Naive thymus-derived CD8-positive, alpha-beta T cell (primary cell): ENCODE measurements at places on chromosomes 12 and 14. TPM values are rescaled to one million over a fixed set of nuclear protein-coding genes. Genes with fewer than 3 reads are reported as not detected.

DNA sequence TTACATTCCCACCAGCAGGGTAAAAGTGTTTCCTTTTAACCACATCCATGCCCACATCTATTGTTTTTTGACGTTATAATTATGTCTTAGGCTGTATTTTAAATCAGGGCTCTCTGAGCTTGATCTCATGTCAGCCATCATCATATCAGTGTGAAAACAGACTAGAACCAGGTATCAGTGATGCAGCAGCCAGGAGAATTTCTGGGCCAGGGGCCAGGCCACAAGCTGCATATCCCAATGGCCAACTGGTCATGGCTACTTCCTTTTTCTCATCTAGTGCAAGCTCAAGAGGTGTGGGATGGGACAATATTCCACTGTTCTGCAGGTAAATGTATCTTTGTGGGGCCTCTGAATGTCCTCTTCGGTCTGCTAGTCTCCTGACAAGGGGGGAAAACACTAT lies 125.1 kb downstream of the CRADD start:
- H3K27me3 ChIP-seq: no peaks in the 10 kb centered on the region
- no peak overlapping the region for H3K27ac ChIP-seq
- DNase-seq: no peak
- H3K4me3 ChIP-seq: no peak overlapping the region

DNA sequence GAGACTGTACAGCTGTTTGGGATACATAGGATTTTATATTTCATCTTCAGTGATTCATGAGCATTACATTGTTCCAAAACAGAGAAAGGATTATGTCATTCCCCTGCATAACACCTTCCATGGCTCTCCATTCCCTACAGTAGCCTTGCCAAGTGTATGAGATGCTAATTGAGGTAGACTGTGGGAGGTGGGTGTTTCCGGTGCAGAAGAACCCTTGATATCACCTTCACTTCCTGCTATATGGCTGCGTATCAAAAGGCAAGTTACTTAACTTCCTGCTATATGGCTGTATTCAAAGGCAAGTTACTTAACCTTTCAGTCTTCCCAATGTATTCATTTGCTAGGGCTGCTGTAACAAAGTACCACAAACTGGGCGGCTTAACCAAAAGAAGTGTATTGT lies 11.2 kb downstream of the FAR2 start:
- peaks cover 4% of the 10 kb centered on the region for H3K4me1 ChIP-seq
- peak overlapping the region; percentile 37 for H3K4me3 ChIP-seq
- no peaks in the 10 kb centered on the region for H3K27me3 ChIP-seq

Gene C12orf54
- not detected for total RNA-seq

Gene COX14
- total RNA-seq: 43.4 TPM

DNA sequence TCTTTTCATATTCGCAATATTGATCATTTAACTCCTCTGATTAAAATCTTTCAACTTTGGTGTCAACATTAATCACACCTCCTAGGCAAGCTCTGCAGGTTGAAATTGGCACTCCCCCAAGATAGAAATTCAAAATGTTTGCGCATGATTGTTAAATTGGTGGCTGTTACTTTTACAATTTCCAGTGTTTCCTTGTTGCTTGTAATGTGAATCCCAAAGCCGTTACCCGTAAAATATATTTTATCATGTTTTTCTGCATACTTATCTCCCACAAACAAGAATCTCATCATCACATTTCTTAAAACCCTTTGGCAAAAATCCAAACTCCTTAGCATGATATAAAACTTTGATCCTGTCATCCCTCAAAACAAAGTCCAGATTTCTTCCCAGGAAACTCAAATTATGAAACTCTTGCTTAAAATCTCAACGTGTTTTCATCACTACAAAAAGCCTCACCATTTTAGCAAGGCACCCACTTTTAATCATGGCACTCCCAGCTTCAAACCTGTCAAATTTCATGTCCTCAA lies 14.7 kb downstream of the RTL1 start:
- H3K27ac ChIP-seq: no peak overlapping the region
- no peaks in the 10 kb centered on the region for H3K4me1 ChIP-seq
- peaks cover 12% of the 10 kb centered on the region for H3K27me3 ChIP-seq
- DNase-seq: no peak
- H3K4me3 ChIP-seq: no peak overlapping the region

- no peak overlapping the region for H3K4me3 ChIP-seq
- DNase-seq: no peak
- no peak overlapping the region for H3K27ac ChIP-seq
- H3K27me3 ChIP-seq: no peaks in the 10 kb centered on the region
These were observed 151.0 kb downstream of the BCAT1 start for GRCh38 chr12:24797901-24798300.

GRCh38 chr12:109162551-109162950 lies 46.2 kb downstream of the ACACB start:
- H3K36me3 ChIP-seq: peaks cover 14% of the 10 kb centered on the region
- H3K4me1 ChIP-seq: peaks cover 14% of the 10 kb centered on the region
- DNase-seq: no peak
- H3K27ac ChIP-seq: no peak overlapping the region
- no peaks in the 10 kb centered on the region for H3K27me3 ChIP-seq
- no peak overlapping the region for H3K4me3 ChIP-seq

- H3K36me3 ChIP-seq: no peaks in the 10 kb centered on the region
- H3K27me3 ChIP-seq: no peaks in the 10 kb centered on the region
- no peaks in the 10 kb centered on the region for H3K4me1 ChIP-seq
- DNase-seq: no peak
- no peak overlapping the region for H3K4me3 ChIP-seq
- H3K27ac ChIP-seq: no peak overlapping the region
These were observed 734.9 kb upstream of the USP15 start for GRCh38 chr12:61525331-61525730.

Gene TAS2R30
- 4.3 TPM for total RNA-seq

Gene NTS
- total RNA-seq: not detected
